ENCODE measurements at places on chromosomes 2 and 18.

DNA sequence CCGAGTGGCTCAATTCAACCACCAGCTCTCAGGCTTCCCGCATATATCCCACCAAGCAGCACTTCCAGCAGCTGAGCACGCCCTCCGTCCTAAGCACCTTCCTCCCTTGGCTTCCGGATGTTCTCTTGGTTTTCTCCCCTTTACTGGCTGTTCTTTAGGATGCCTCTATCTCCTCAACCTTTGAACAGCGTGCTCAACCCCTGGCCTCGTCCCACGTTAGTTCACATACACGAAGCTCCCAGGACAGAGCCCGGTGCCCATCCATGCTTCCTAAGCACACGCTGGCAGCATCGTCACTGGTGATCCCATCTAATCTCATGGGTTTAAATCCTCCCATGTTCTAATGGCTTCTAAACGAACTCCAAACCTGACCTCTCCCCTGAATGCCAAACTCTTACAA, 3.7 kb downstream of the CYS1 start:
- no peak for DNase-seq

DNA sequence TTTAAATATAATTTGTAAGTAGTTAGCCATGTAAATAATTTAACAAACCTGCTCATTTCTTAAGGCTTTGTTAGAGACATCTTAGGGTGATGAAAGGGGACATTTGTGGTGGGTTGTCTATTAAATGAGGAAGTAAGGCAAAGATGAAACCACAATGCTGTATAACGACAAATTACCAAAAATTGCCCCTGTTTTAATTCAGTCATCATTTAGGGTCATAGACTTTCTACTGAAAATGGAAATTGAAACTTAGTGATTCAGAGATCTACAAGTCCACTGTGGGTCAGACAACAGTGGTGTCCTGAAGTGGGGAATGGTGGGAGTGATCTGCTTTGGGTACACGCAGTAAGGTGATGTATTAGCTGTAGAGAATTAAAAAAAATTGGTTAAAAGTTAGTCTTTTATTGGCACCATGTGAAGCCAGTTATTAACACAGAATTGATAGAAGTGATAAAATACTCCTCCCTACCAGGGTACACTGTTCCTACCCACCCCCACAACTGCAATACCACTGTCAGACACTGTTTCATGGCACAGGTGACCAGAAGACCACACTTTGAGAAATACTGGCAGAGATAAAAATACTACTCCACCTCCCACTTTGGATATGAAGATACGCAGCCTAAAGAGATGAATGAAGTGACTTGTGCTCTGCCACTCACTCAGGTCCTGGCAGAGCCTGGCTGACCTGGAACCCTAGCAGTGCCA, 13.4 kb downstream of the CERS6 start:
- no peak for DNase-seq

GRCh38 chr2:23454501-23455120, 69.6 kb downstream of the KLHL29 start:
- DNase-seq, result no peak

DNA sequence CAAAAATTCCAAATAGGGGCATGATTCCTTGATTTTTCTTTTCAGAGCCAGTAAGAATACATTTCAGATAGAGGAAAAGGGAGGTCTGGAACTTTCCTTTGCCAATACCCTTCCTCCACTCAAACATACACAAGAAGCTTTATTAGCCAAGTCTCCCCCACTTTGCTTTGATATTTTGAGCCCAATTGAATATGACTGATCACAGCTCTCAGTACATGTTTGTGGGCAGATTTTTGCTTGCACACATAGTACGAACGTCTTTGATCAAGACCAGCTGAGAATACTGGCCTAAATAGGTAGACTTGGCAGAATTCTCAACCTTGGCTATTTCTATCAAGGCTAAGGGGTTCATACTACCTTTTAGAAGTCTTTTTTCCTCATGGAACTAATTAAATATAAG, 148.8 kb upstream of the PGAP1 start:
- no peak for DNase-seq

DNA sequence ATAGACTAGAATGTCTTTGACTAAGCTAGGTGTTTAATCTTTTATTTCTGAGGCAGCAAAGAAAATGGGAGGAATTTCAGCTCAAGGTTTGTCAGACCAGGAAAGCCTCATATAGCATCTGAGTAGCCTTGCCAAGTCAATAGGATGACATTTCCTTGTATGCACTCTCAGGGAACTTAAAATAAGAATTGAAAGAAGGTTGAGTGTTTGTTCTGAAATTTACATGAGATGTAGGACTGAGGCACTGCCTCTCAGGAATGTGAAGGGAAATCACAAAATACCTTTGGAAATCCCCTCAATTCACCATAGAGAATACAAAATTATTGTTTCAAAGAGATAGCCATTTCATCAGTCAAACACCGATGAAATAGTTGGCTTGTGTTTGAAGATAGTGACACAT, 392.0 kb upstream of the NRP2 start:
- no peak for DNase-seq

DNA sequence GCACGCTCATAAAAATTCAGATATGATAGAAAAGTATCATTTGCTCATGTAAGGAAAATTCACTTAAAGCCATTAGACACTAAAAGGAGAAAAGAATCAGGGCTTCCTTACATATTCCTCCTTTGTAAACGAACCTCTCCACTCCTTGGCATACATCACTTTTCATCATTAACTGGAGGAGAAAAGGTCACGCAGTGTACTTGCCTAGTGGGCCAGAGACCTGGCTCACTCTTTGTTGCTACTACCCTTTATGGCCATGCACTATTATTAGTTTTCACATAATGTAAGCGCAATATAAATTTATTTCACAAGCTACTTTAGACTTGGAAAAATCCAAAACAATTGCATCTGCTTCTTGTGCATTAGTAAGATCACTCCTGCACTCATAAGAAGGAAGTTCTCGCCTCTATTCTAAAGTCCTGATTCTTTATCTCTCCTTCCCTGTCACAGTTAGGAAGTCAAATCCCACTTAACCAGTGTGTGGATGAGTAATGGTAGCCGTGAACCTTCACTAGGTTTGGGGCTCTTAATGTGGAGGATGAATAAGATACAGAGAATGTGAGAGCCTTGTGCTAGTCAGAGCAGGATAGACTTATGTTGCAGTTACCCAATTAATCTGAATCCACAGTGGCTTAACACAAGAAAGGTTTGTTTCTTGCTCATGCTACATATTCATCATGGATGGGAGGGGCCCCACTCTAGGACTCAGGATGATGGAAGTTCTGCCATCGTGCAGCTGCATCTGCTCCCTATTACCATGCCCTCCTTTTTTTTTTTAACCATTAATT, 115.0 kb upstream of the GLS start:
- DNase-seq, result no peak

- peak; percentile 46 for DNase-seq
Measured at GRCh38 chr2:195559431-195559914, 97.6 kb upstream of the SLC39A10 start.

GRCh38 chr18:48985161-48985560, 34.4 kb upstream of the SMAD7 start:
- no peak for DNase-seq

- no peak for DNase-seq
Measured at GRCh38 chr2:212548455-212548819, 9.8 kb upstream of the ERBB4 start.

DNA sequence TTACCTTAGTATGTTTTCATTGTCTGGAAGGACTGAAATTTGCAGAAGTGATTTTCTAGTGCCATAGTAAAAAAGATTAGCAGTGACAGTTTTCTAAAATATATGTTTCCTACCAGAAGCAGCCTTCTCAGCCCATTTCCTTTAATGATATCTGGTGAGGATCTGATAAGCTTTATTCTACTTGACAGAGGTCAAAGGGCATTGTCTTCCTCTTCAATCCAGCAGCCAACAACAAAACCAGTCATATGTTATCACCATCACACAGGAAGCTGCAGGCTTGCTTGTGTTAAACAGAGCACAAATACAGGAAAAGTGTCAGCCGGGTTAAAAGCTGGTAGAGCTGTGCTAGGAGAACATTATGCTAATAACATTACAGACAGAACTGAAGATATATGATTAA, 35.6 kb upstream of the ZSWIM2 start:
- DNase-seq, result no peak

DNA sequence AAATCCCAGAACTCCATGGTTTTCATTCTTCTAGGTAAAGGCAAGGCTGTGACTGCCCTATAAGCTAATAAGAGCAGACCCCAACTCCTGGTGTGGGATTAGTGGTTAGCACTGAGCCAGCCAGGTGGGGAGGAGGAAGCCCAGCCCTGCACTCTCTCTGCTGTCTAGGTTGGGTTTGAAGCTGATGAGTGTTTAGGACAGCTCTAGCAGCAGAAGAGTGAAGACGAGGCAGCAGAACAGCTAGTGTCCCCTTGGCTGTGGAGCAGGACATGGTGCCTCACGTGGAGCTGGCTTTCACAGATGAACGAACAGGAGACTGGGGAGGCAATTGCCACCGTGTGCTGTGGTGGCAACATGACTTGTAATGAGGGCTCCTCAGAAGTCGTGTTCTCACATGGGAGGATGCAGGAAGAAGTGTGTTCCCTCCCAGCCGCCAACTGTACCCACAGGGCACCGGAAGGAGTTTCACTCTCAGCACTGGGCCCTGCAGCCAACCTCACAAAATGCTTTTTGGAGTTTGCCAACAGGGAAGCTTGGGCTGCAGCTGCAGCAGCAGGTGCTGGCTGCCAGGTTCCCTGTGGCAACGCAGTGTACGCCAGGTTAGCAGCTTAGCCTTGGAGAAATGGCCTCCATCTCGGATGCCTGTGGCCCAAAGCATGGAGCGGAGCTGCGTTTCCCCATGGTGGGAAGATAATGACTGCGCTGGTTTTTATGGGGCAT, 328.2 kb downstream of the SETBP1 start:
- no peak for DNase-seq

DNA sequence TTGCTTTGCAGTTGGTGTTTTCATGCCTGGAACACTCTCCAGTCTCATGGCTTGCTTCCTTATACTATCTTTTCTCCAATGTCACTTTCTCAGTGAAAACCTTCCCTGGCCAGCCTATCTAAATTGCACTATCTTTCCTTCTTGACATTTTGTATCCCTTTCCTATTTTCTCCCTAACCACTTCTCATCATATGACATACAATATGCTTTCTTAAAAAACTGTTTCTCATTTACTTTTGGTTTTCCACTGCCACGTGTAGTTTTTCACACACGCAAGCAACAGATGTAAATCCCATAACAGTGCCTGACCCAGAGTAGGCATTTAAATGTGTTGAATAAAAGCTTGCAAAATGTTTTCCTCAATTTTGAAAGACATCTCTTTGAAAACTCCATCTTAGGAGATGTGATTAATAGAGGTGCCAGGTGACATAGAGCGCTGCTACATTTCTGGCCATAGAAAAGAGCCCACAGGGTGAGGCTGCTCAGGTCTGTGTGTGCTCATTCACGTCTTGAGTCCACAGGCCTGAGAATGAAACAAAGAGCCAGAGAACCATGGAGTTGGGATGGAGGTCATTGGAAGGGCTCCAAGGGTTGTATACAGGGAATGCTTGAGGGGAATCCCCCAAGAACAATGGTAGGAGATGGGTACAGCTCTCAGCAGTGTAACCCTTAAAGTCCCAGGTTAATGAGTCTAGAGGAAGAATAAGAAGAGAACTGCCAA, 12.7 kb downstream of the ZNF24 start:
- DNase-seq, result no peak

DNA sequence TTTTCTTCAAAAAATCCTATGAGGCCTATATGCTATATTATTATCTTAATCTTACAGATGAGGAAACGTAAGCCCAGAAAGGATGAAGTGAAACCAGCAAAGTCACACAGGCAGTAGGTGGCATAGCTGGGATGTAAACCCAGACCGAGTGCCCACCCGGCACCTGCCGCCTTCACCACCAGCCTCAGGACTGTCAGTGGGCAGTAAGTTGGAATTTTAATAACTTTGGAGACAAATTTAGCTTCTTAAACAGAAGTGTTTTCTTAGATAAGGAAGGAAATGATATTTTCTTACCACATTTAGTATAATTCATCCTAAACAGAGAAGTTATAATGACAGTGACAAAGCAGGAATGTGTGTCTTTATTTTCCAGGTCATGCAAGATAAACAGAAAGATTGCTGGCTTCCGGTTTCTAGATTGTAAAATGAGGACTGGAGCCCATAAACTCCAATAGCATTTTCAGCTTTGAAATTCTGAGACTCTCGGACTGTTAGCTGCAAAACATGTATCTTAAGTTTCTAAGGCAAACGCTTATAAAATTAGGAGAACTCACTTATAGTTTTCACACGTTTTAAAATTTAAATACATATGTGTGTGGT, 59.3 kb downstream of the CD8B2 start:
- no peak for DNase-seq

DNA sequence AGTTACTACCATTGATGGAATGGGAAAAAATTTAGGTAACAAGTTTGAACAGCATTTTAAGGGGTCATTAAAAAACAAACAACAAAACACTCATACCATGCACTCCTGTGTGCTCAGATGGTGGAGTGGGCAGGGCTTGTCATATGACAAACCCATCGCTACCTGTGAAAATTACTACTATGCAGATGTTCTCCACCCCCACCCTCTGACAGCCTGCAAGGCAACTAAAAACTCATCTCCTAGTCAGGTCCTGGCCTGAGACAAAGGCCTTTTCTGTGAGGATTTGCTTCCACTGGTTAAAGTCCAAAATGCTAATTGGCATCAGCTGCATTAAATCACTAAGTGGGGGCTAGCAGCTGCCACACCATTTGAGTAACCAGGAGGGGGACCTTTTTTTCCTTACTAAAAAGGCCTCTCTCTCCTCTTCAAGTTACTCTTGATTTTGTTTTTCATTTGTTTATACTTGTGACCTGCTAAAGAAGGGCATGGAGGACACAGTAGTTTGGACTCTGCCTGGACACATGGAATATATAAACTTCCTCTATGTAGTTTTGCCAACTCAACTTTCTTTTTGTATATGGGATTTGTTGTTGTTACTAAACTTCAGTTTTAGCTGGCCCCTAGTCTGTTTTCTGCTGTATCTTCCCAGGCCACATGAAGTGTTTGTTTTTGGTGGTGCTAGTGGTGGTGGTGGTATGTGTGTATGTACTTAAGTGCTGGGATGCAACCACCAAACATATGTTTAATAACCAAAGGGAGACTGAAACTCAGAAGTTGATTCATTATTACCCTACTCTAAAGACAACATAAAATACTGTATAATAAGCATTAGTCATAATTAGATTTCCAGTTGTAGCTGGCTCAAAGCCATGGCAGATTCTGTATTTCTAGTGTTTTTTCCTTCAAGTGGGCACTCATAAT, 121.3 kb downstream of the MAP4K4 start:
- DNase-seq, result no peak

- no peak for DNase-seq
Measured at GRCh38 chr2:206266130-206267125, 8.0 kb upstream of the ZDBF2 start.

- DNase-seq, result peak; percentile 57
Measured at GRCh38 chr18:76982841-76983583, 149.6 kb downstream of the MBP start.
